Stimulated activated CD8-positive, alpha-beta memory T cell treated with anti-CD3 and anti-CD28 coated beads, Interleukin-2, amount 100 ng/mL, for 1 hour (primary cell): ENCODE measurements at places on chromosomes 7 and 10.

DNA sequence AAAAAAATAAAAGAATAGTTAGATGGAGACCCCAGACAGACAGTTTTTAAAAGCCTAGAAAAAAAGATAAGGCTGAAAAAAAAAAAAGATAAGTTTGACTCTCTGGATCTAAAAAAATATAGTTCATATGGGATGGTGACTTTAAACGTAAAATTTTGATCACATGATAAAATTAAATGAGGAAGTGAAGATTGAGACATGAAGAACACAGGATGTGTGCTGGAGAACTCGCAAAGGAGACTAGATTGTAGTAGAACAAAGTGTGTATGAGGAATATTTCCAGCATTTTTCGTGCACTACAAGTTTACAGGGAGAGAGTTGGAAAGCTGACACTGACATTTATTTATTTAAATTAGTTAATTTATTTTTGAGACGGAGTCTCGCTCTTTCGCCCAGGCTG is 286.4 kb downstream of the PRPF18 start:
- DNase-seq: no peak

GRCh38 chr10:7428673-7429350 is 18.0 kb upstream of the SFMBT2 start:
- DNase-seq: no peak

- DNase-seq: no peak
Observed at GRCh38 chr7:14995774-14996173, 93.2 kb upstream of the DGKB start.

DNA sequence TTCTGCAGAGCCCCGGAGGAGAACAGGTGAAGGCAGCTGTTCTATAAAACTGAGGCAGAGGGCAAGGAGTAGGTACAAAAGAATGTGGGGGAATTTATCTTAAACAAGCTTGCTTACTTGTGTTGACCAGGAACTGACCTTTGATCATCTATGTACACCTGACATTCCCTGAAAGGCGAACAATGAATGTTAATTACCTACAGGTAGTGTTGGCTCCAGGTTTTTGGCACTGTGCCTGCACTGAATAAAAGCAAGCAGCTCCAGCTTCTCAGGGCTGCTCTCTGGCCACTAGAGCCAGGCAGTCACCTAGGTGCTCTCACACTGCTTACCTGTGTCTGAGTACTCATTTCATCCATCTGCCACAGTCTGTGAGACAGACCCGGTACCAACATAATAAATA is 87.0 kb downstream of the RAPGEF5 start:
- DNase-seq: no peak

- DNase-seq: no peak
Observed at GRCh38 chr10:126504761-126505112, 116.5 kb upstream of the ADAM12 start.

DNA sequence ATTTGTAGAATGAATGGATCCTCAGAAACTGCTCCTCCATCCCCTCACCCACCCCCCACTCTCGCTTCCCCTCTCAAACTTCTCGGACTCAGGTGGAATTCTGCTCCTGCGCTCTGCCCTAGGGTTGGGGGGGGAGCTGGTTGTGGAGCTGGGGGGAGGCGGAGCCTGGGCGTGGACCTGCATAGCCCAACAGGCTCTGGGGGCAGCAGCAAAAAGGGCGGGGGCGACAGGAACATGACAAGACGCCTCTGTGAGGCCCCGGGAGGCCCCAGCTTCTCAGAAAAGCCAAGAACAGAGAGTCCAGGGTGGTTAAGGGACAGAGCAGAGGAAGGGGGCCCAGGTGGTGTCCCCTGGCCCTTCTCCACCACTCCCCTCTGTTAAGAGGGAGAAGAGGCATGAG is 3.5 kb downstream of the TSC22D4 start:
- no peak for DNase-seq

DNA sequence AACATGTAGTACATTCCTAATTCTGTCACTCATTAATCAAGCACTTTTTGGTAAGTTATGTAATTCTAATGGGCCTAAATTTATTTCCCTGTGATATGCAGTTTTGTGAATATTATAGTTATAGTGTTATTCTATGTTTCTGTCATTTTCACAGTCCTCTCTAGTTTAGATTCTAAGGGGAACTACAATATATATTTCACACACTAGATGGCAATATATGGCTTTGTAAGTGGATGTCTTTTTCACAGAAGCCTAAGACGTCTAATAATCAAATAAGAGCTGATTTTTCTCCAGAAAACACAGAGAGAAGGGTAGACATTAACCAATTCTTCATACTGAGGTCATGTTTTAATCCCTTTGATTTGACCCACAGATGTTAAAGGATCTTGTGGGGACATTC is 18.0 kb downstream of the RNLS start:
- DNase-seq: no peak

DNA sequence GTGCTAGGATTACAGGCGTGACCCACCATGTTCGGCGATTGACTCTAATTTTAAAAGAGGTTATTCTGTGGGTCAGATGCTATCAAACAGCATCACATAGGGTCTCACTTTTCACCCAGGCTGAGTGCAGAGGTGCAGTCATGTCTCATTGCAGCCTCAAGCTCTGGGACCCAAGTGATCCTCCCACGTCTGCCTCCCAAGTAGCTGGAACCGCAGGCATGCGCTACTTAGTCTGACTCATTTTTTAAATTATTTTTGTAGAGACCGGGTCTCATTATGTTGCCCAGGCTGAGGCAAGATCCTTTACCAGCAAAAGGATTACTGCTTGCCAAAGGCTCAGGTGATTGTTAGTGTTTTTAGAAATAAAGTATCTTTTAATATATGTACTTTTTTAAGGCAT is 42.9 kb upstream of the STOX1 start:
- no peak for DNase-seq

DNA sequence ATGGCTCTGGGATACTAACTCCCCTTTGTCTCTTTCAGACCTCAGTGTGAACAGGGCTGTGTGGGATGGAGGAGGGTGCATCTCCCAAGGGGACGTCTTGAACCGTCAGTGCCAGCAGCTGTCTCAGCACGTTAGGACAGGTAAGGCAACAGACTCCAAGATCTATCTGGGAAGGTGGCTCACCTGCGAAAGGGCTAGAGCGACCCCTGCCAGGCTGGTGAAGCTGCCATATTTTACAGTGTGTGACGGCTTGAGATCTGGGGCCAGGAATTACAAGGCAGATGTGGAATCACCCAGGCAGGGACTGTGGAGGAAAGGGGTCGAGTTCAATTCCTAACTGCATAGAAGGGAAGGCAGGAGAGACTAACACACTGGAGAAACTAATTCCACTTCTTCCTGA is 11.2 kb downstream of the MUC17 start:
- DNase-seq: no peak

DNA sequence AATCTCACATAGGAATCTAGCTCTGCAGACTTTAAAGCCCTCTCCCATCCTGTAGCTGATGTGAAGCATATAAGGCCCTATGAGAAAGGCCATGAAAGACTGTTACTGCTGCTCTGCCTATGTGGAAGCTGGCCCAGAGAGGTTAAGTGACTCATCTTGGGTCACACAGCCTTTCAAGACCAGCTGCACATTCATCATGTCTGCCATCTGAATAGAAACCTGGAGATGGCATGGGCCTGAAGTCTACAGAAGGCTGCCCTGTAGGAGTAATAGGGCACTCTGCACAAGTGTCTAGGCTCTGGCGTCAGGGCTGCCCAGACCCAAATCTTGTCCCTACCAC is 59.4 kb upstream of the COL13A1 start:
- no peak for DNase-seq

GRCh38 chr10:132993271-132994184 is 51.2 kb upstream of the CFAP46 start:
- no peak for DNase-seq

DNA sequence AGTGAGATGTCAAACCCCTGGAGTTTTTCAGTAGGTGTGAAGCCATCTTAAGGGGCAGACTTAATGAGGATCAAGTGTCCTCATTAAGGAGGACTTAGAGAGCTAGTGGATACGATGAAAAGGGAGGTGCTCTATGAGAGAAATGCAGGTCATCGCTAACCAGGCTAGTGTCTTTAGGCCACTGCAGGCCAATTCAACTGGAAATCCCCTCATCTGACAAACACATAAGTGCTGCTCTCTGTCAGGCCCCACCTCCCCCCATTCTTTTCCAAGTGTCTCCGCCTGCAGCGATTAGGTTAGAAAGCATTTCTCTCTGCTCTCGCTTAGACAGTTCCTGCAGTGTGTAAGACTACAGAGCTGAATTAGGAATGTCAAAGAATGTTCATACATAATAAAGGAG is 33.7 kb downstream of the RBM28 start:
- no peak for DNase-seq

GRCh38 chr7:45118292-45118691 is 6.8 kb upstream of the TBRG4 start:
- no peak for DNase-seq

- no peak for DNase-seq
Observed at GRCh38 chr7:108067844-108068243, 62.3 kb downstream of the LAMB4 start.

DNA sequence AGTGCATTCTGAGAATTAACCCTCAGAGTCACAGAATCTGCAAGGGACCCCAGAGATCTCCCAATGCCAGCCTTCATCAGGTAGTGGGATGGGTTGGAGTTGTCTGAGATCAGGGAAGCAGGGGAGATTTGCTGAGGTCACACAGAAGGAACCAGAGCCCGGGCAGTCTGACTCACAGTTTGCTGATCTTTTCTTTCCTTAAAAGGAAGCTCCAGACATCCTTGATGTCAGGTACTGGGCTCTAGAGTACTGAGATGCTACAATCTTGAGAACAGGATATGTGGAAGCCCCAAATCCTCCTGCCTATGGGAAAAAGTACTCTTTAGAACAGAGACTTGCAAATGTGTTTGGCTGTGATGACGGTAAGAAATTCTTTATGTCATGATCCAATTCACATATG is 706 bp downstream of the TBATA start:
- DNase-seq: no peak

GRCh38 chr7:137343281-137343841 is at the start of gene PTN:
TSS of gene PTN (minus strand) at chr7:137343733. CDS start at chr7:137254973, 88,760 bp downstream.
- no peak for DNase-seq

DNA sequence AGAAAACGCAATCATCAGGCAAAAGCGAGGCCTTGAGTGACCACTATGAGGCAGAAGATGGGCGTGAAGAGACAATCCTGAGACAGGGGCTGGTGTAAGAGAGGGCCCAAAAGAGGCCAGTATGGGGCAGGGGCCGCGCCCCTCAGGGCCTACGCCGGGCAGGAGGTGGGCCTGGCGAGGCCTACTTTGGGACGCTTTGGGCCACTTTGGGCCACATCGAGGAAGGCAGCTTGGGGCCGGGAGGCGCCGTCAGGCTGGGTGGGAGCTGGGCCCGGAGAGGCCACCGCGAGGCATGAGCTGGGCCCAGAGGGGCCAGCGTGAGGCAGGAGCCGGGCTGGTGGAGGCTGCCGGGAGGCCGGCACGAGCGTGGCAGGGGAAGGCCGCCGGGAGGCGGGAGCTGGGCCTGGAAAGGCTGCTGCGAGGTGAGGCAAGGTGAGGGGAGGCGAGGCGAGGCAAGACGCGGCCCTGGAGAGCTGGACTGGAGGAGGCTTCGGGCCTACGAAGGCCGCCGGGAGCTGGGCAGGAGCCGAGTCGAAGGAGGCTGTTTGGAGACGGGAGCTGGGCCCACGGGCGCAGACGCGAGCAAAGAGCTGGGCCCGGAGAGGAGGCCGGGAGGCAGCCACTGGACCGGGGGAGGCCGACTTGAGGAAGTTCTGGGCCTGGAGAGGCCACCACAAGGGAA is 171.3 kb downstream of the TPST1 start:
- no peak for DNase-seq

- no peak for DNase-seq
Observed at GRCh38 chr7:129642871-129643549, 31.5 kb downstream of the NRF1 start.

- DNase-seq: no peak
Observed at GRCh38 chr7:138254444-138254843, 178.2 kb downstream of the AKR1D1 start.
